ENCODE measurements at places on chromosomes 2 and 18. TPM values are rescaled to one million over a fixed set of nuclear protein-coding genes. Genes with fewer than 3 reads are reported as not detected.
A peak's percentile ranks its signal among the peaks of the same experiment; 100 is the strongest.

DNA sequence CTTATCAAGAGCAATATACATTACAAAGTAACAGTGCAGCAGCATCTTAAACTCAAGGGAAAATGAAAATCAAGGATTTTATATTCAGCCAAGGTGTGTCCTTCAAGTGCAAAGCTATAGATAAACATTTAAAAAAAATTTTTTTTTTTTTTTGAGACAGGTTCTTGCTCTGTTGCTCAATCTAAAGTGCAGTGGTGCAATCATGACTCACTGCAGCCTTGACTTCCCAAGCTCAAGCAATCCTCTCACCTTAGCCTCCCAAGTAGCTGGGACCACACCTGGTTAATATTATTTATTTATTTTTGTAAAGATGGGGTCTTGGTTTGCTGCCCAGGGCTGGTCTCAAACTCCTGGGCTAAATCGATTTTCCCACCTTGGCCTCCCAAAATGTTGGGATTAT lies 9.0 kb downstream of the CDKL4 start:
- peak; percentile 52 for DNase-seq

- DNase-seq = no peak
Observed at GRCh38 chr18:30639361-30639760, 403.2 kb downstream of the DSC3 start.

DNA sequence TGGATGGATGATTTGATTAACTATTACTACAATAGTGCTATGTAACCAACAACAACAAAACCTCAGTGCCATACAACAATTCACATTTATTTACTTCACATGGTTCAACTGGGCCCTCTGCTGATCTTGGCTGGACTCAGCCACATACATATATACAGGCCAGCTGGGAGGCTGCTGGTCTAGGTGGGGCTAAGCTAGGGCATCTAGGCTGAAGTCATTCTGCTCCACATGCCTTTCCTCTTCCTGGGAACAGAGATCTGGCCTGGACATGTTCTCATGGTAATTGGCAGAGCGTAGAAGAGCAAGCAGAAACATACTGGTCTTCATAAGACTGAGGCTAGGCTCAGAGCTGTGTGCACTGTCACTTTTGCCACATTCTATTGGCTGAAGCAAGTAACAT lies 102.8 kb upstream of the RNF152 start:
- no peak for DNase-seq

DNA sequence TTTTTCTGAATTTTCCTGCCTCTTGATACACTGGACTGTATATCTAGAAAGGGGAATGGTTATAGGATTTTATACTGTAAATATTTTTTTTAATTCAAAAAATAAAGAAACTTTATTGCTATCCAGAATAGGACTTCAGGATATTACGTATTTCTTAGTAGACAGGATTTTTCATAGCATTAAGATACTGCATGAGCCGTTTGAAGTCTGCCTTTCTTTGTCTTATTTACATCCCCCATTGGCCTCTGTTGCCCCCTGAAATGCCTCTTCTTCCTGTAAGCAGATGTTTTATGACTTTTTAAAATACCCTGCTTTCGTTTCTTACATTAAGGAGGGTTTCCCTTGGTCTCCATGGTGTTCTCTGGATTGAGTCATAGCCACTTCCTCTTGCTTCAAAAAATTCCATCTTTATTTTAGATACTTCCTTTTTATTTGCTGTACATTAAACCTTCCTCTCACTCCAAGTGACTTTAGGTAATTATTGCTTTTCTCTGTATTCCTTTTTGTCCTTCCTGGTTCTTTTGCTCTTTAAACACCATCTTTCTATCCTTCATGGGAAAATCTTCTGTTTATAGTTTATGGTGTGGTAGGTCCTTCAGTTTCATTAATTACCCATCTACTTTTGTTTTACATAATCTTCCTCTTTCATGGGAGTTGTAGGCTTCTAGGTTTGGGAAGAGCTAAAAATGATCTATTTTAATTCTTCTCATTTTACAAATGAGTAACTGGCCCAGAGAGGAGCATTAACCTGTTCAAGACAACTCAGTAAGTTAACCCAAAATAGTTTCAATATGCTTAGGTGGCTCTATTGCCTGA lies 72.6 kb downstream of the ZNF532 start:
- no peak for DNase-seq

DNA sequence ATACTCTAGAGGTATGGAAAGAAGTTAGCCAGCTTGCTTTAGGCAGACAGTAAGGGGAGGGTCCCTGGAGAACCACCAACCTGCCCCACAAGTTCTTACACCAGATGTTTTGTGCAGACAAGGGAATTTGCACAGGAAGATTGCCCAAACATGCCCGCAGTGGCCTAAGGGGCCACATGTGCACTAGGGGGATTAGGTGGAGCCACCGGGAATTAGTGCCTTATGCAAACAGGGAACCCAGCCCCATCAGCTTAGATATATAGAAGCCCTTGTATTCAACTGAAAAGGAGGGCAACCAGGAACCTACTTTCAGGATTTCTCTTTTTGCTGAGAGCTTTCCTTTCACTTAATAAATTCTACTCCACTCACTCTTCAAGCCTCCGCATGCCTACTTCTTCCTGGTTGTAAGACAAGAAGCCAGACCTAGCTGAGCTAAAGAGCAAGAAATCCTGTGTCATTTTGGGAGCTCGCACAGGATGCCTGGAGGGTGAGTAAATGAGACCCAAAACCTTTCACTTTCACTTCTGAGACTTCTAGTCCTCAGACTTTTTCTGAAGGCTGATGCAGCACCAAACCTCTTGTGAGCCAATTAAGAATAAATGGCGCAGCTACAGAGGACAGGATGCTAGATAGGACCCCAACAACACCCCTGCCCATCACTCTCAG lies 146.3 kb downstream of the GCA start:
- DNase-seq = peak; percentile 27

DNA sequence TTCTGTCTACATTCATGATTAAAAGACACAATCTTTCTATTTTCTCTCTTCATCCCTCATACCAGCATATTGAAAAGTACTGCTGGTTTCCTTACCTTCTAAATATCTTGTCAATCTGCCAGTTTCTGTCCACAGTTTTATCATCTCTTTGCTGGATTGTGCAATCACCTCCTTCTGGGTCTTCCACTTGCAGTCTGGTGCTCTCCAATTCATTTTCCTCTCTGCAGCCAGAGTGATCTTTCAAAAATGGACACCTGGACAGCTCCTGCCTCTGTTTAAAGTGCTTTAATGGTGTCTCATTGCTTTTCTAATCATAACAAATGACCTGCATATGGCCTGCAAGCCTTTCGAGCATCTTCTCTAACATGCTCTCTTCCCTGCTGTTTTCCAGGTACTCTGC lies 94.0 kb downstream of the C1QL2 start:
- DNase-seq = no peak

Gene BMPR2
- 11.1 TPM for total RNA-seq

Gene GALNT5
- not detected for total RNA-seq

Gene BOD1L2
- not detected for total RNA-seq

Measured in PC-3 (cell line).